Kasumi-1 (cell line): ENCODE measurements at places on chromosomes 3 and 15.

DNA sequence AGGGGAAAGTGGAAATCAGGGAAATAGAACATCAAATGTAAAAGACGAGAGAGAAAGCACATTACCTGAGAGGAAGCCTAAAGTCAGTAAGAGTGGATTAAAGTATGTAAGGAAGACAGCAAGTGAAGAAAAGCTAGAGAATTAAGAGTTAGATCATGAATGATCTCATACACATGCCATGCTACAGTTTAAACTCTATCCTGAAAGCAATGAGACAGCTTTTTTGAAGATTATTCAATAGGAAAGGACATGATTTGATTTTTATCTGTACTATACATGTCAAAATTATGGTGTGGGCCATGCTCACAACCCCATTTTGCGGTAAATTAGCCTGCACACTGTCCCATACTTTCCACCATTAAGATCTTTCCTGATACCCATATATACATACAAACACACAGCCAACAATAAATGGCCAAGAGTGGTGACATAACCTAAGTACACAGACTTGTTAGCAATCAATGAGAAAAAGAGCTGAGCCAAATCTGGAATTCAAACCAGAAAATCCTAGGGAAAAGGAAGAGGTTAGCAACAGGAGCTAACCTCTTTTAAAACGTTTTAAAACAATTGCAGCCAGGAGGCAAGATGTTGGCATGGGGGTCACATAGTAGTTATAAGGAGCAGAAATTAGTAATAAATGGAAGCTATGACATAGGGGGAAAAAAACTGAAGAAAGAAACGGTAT, 4.5 kb downstream of the MYO9A start:
- no peak for DNase-seq

DNA sequence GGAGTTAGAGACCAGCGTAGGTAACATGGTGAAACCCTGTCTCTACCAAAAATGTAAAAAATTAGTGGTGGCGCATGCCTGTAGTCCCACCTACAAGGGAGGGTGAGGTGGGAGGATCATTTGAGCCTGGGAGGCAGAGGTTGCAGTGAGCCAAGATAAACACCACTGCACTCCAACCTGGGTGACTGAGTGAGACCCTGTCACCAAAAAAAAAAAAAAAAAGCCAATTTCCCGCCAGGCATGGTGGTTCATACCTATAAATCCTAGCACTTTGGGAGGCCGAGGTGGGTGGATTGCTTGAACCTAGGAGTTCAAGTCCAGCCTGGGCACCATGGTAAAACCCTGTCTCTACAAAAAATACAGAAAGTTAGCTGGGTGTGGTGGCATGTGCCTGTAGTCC, 6.9 kb downstream of the CNOT10 start:
- DNase-seq = no peak

DNA sequence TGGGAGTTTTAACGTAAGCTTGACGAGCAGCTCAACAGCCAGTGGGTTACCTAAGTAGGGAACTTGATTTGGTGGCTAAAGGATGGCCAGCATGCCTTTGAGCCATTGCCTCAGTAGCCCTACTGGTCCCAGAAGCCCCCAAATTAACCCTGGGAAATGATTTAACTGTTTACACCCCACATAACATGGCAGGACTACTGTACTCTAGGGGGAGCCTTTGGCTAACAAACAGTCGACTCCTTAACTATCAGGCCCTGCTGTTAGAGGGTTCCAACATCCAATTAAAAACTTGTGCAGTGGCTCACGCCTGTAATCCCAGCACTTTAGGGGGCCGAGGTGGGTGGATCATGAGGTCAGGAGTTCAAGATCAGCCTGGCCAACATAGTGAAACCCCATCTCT, 9.4 kb upstream of the SMCO1 start:
- DNase-seq = peak; percentile 77

DNA sequence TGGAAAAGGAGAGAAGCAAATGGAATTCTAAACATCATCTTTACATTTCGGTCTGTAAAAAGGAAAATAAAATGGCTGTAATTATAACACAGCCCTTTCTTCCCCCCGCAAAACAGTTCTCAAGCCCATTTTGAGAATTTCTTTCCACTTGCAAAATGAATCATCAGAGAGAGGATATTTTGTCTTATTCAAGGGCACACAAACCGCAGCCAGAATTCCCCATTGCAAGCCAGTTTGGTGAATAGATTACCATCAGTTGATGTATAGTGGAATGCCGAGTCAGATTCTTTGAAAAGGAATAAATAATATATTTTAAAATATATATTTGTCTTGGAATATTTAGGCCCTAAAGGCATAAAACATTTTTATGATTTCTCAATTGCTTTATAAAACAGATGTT, 420.4 kb upstream of the SEMA6D start:
- DNase-seq = no peak

DNA sequence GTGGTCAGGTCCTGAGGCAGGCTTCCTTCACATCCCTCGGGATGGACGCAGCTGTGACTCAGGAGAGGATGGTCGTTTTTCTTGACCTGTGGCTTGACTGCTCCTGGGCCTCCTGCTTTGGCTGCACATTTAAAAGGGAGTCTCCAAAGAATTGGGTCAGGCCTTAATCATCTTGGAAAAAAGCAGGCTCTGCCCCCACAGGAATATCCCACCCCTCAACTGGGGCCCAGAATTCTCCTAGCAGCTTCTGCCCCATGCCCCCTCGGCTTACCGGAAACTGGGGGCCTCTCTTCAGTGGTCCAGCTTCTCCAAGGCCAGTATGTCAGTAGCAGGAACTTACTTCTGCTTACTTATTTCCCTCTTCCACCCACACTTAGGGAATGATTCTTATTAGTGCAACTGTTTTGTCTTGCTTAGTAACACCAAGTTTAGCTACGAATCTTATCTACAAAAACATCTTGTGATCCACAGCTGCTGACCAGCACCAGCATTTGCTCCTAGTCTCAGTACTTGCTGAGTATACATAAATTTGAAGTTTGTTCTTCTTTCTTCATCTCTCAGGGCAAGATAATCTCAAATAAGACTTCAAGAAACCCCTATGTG, 35.7 kb downstream of the ATG7 start:
- no peak for DNase-seq

- peak; percentile 29 for DNase-seq
These were observed 5.2 kb upstream of the FURIN start for GRCh38 chr15:90862964-90863778.

DNA sequence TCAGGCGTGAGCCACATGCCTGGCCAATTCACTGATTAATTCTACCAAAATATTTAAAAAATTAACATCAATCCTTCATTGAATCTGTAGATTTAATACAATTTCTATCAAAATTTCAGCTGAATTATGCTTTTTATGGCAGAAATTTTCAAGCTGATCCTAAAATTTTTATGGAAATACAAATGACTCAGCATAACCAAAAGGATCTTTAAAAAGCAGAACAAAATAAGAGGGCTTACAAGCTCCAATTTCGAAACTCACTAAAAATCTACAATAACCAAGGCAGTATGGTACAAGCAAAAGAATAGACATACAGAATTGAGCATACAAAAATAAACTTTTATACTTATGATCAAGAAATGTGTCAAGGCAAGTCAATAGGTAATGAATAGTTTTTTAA, 180.4 kb upstream of the CTNNB1 start:
- peak; percentile 24 for DNase-seq

DNA sequence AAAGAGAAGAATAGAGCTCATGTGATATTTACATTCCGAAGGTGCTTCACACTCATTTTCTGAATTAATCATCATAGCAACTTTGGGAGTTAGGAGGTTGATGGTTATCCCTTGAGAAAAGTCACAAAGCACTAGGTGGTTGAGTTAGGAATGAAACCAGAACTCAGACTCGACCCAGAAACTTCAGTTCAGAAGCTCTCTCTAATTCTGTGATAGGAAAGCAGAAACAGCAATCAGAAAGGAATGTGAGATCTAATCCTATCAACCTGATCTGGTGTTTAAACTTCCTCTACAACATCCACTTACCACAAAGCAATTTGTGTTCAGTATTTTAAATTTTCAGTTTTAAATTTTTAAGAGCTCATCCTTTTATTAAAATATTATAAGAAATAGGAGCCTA, 211.2 kb downstream of the CNTN3 start:
- no peak for DNase-seq
